Activated T-helper 2 cell treated with anti-CD3 and anti-CD28 coated beads, Interferon-gamma antibody, Interleukin-2, Interleukin-4, amounts not matched to agents 10 μg/mL and 5 μg/mL and 100 μg/mL, durations not matched to agents 14 hours and 24 hours and 36 hours (primary cell): ENCODE measurements at places on chromosomes 7 and 10. TPM values are rescaled to one million over a fixed set of nuclear protein-coding genes. Genes with fewer than 3 reads are reported as not detected.

GRCh38 chr10:27908231-27908630, 90.6 kb downstream of the ODAD2 start:
- no peaks in the 10 kb centered on the region for H3K27me3 ChIP-seq
- DNase-seq, result no peak
- no peak overlapping the region for H3K4me3 ChIP-seq

DNA sequence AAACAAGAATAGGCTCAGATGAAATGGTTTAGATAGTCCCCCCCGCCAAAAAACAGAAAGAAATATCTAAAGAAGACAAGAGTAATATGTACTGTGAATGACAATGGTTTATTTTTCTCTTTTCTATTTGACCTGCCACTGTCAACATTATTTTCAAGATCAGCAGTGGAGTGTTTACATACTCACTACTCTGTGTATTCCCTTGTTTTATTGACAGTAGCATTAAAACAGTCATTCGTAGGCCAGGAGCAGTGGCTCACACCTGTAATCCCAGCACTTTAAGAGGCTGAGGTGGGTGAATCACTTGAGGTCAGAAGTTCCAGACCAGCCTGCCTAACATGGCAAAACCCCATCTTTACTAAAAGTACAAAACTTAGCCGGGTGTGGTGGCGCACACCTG, 245.3 kb upstream of the SLC26A5 start:
- no peaks in the 10 kb centered on the region for H3K27me3 ChIP-seq
- DNase-seq, result no peak
- no peak overlapping the region for H3K27ac ChIP-seq

Gene NKX2-3
- total RNA-seq, result not detected in 2 replicates

Gene IGF2BP3
- total RNA-seq, result 16.6 and 18.2 TPM in 2 replicates

DNA sequence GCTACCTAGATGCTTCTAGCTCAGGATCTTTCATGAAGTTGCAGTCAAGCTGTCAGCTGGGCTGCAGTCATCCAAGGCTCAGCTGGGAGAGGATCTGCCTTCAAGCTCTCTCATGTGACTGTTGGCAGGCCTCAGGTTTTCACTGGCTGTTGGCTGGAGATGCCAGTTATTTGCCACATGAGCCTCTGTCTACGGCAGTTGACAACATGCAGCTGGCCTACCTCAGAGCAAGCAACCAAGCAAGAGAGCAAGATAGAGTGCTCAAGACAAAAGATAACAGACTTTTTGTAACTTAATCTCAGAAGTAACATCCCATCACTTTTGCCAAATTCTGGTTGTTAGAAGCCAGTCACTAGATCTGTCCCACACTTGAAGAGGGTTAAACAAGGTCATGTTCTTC, 125.8 kb downstream of the TPST1 start:
- no peaks in the 10 kb centered on the region for H3K4me1 ChIP-seq
- no peak for DNase-seq
- peaks cover 2% of the 10 kb centered on the region for H3K27me3 ChIP-seq
- no peak overlapping the region for H3K27ac ChIP-seq

DNA sequence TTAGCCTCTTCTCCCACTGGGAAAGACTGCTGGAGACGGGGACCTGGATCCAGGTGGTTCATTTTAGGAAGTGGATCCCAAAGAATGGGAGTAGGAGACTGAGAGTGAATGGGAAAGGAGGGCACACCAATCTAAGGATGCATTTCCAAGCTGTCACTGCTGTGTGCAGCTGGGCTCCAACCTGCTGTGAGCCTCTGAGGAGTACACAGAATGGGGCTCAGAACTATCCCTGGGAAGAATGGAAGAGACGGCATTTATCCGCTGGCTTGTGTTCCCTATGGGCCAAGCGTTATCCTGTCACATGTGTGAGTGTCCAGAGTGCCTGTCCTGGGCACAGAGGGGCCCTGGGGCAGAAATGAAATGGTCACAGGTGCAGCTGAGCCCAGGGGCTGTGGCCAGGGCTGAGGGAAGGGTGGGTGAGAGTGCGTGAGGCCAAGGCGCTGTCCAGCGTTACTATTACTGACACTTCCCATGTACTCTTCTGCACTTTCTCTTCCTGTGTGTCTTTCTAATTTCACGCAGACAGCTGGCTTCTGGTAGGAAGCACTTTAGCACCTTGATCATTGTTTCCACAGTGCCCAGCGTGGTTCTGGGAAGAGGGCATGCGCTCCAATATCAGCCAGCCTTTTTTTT, 35.4 kb upstream of the PODXL start:
- no peak overlapping the region for H3K4me3 ChIP-seq
- no peaks in the 10 kb centered on the region for H3K36me3 ChIP-seq
- no peaks in the 10 kb centered on the region for H3K27me3 ChIP-seq
- DNase-seq, result no peak
